ENCODE measurements at places on chromosomes 1 and 21.

DNA sequence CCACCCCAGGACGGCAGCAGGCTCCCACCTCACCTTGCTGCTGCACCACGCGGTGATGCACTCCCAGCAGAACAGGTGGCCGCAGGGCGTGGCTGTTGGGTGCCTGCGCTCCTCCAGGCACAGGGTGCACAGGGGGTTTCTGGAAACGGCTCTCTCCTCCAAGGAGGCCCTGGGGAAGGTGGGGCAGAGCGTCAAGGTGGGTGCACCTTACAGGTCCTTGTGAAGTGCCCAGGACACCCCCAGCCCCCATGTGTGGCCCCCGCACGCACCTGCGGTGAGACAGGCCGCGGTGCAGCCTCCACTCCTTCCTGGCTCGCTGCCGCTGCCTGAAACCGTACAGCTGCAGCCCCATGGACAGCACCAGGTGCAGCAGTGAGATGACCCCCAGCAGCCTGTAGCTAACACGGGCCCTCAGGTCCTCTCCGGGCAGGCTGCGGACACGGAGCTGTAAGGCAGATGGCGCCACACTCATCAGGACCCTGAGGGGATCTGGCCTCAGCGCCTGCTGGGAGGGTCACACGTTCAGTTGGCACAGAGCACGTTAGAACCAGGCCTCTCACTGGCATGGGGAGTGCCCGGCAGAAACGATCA lies 5.8 kb downstream of the PEX10 start:
- DNase-seq = no peak

- DNase-seq = no peak
These were observed 111.1 kb upstream of the ETV3 start for GRCh38 chr1:157249326-157249725.

DNA sequence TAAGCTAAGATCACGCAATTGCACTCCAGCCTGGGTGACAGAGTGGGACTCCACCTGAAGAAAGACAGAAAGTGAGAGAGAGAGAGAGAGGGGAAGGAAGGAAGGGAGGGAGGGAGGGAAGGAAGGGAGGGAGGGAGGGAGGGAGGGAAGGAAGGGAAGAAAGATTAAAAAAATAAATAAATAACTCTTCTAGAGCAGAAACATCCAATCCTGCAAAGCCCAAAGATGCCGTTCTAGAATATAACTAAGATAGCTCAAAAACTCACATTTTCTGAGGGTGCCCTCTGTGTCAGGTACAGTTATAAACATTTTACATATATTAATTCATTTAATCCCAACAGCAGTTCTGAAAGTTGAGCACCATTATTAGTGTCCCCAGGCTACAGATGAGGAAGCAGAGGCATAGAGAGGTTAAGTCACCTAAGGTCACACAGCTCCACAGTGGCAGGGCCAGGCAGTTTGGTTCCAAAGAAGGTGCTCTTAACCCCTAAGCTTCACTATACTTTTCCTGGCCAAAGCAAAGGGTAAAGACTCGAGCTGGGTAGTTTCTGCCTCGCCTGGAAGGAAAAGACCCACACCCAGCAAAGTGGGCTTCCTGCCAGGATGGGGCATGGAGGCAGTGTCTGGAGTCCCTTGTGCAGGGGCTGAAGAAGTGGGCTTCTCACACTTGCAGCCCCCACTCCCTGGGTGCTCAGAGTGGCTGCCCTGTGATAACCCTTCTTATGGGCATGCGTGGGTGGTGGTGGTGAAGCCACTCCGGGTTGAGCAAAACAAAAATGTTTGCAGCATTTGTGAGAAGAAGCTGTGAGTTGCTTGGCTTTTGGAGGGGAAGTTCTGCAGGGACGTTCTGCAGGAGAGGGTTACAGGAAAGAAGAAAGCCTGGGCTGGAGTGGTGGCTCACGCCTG lies 7.9 kb upstream of the PIK3CD start:
- no peak for DNase-seq

DNA sequence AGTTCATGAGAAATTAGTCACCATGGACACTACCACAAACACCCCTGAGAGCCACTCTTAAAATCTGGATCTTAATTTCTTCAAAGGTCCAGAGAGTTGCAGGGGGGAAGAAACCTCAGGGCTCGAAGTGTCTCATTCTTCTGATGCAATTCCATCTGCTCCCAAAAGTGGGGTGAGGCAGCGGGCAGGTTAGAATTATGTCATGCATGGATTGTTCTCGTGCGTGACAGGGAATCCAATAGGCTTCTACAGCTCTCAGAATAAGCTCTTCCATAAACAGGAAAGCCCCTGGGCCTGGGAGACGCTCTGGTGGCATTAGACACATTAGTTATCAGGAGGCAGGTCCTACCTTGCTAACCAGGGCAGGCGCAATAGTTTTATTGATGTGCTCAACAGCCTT lies 8.4 kb downstream of the ENO1 start:
- DNase-seq = no peak

Data from stimulated activated CD4-positive, alpha-beta T cell treated with anti-CD3 and anti-CD28 coated beads, Interleukin-4, amount 100 ng/mL, for 4 hours (primary cell).